Activated CD4-positive, alpha-beta memory T cell treated with anti-CD3 and anti-CD28 coated beads, Interleukin-2, amount 10 ng/mL, durations not matched to agents 7 days and 5 days (primary cell): ENCODE measurements at places on chromosomes 5 and 9. TPM values are rescaled to one million over a fixed set of nuclear protein-coding genes. Genes with fewer than 3 reads are reported as not detected.

LCN9 gene
- not detected for total RNA-seq

RNF180 gene
- not detected for total RNA-seq

IFNA2 gene
- not detected for total RNA-seq

POLR3G gene
- total RNA-seq, result 4.2 TPM

FOXI1 gene
- total RNA-seq, result not detected

ARID3C gene
- total RNA-seq, result 0.15 TPM

CDH12 gene
- not detected for total RNA-seq

SPATA6L gene
- total RNA-seq, result 0.83 TPM

SPATA31E1 gene
- total RNA-seq, result not detected

DOLK gene
- total RNA-seq, result 7.0 TPM

RORB gene
- 0.18 TPM for total RNA-seq

KLHL3 gene
- total RNA-seq, result 2.8 TPM

HTR4 gene
- total RNA-seq, result not detected

CTXN3 gene
- not detected for total RNA-seq

GRCh38 chr5:149485655-149486615 is 65.3 kb downstream of the CSNK1A1 start:
- no peak for DNase-seq

GRCh38 chr5:102903074-102903871 is 148.2 kb downstream of the PAM start:
- no peak for DNase-seq

GRCh38 chr5:149614034-149614907 is 33.0 kb downstream of the ARHGEF37 start:
- DNase-seq, result no peak

- DNase-seq, result no peak
Observed at GRCh38 chr9:118364266-118365106, 660.3 kb downstream of the TLR4 start.

DNA sequence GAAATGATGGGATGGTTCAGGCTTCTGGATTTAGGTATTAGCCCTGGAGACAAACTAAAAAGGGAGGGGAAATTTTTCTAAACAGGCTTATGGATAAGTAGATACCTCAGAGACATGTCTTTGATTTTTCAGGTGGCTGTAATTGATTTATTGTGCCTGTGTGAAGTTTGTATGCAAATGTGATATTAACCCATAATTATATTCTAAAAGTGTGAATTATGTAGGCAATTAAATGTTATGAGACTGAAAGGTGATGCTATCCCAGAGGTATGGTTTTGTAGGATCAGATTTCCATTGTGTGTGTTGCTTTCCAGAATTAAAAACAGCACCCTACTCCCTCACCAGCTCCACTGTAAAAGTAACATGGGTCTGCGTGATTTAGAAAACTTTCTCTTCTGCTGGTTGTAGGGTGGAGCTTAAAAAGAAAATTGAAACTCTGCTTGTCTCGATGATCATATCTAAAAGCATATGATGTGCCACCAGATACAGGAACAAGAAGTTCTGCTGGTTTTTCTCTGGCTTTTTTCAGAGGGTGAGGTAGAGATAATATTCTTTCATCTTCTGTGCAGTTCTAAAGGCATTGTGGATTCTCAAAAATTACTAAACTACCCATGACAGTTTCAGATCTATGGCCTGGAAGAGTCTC is 71.8 kb upstream of the TAF11L2 start:
- DNase-seq, result no peak

DNA sequence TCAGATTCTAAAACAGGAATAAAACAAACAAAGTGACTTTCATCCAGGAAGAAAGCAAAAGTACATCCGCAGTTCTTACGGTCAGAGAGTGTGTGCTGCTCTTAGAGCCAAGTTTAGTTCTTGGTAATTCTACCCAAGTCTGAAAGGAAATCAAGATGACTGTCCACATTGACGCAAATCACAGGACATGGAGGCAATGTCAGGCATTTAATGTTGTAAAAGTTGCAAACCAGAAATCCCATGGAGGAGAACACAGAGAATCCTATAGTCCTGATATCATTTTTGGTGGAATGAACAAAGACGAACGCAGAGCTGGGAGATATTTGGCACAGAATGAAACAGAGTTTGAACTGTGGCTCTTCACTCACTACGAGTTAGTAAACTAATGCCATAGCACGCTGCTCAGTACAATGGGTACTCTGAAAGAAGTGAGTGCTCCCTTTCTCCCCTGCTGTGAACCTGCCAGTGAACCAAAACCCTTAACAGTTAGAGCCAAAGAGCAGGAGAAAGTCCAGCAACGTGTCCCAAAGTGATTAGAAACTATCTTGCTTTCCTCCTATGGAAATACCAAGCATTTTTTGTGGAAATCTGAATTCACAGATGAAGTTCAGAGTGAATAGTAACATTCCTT is 74.3 kb downstream of the MUSK start:
- DNase-seq, result no peak

DNA sequence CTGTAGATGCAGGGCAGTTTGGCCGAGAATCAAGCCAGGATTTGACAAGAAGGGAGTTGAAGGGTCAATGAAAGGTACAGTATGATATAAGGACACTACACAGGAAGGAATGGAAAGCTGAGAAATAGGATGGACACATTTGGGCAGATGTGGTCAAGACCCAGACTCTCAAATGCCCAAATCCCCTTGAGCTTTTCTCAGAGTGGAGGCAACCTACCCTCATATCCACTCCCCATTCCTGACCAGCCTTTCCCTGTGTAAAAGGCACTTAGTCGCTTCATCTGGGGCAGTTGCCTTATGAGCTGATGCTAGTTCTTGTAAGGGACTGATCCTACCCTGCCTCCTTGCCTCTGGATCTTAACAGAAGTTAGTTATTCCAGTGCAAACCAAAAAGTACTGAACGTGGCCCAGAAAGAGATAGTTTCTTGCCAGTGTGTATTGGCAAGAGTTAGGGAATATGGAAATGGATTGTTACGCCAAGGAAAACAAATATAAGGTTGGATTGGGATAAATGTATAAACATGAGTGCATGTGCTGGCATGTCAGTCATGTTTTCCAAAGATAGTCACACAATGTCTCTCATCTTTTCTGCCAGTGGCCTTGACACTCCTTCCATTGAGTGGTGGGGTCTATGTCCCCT is 4.1 kb upstream of the MCCC2 start:
- DNase-seq, result no peak

DNA sequence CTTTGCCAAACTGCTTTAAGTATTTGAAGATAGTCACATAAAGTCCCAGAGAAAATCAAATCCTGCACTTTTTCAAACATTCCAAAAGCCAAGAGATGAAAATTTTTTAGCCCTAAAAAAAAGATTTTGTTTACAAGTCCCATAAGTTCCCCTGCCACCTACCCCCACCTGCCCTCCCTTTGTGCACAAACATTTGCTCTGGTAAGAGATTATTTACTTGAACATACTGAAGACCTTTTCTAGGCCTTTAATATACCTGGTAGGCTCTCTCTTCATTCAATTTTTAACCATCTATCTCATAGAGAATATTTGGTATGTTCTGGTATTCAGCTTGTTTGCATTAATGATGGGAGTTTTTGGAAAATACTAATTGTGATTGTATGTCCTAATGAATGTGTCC is 50.3 kb downstream of the MEGF9 start:
- no peak for DNase-seq

- no peak for DNase-seq
Observed at GRCh38 chr9:131658377-131659129, 81.3 kb downstream of the RAPGEF1 start.

- DNase-seq, result no peak
Observed at GRCh38 chr5:168920019-168920810, 341.0 kb upstream of the PANK3 start.

GRCh38 chr5:141618030-141618803 is 583 bp downstream of the DIAPH1 start:
- peak; percentile 53 for DNase-seq

DNA sequence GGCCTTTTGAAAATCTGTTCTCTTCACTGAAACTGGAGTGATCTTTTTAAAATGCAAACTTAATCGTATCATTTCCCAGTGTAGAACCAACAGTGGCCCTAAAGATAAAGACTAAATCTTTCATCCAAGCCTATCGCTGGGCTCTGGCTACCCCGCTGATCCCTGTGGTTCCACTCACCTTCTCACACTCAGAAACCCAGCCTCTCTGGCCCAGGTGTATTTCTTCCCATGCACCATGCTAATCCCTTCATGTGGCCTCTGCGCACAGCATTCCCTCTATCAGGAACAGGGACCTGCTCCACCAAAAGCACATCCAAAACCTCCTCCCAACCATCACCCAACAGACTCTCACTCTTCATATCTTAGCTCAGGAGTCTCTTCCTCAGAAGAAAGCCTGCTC is 214.1 kb upstream of the DAPK1 start:
- no peak for DNase-seq

- no peak for DNase-seq
Observed at GRCh38 chr5:2813678-2814077, 62.2 kb upstream of the IRX2 start.

DNA sequence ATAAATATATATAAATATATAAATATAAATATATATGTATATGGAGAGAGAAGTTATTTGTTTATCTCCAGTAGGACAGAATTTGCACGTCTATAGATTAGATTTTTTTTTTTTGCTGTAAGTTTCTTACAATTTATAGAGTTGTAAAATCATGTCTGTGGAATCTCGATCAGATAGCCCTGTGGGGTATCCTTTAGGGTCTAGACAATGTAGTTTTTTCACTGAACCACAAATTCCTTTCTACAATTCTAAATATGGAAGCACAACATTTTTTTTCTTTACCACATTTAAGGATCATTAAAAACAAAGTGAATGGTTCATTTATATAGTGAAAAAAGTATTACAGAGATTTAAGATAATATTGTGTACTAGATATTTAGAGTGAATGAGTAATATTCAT is 384.2 kb upstream of the ZNF608 start:
- no peak for DNase-seq

DNA sequence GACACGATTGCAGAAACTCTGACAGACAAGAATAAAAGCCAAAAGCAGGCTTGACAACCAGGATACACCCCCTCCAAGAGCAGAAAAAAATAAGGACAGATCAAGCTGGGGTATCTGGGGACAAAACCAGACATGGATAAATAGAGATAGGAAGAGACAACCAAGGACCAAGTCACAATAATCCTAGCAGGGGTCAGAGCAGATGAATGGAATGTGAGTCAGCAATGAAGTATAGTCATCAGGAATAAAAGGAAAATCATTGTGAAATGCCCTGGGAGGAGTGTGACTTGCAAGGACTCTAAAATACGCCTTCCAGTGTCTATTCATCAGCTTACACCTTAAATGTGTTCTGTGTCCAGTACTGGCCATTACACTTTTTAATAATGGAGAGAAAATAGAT is 206.8 kb downstream of the CAAP1 start:
- no peak for DNase-seq

DNA sequence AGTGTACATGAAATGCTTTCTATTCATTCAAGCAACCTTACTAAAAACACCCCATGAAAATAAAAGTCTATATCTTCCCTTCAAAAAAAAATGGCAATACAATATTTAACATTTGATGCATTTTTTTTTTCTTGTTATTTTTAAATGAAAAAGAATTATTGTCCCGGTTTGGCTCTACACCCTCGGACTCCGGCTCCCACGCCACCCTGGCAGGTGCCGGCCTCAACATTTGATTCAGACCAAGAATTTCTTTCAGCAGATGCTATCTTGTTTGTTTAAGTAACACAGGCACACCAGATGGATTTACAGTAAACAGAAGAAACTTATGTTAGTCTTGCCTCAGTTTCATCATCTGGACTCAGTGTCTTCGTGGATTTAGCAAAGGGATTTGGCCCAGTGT is 146.8 kb downstream of the PRKACG start:
- DNase-seq, result no peak

DNA sequence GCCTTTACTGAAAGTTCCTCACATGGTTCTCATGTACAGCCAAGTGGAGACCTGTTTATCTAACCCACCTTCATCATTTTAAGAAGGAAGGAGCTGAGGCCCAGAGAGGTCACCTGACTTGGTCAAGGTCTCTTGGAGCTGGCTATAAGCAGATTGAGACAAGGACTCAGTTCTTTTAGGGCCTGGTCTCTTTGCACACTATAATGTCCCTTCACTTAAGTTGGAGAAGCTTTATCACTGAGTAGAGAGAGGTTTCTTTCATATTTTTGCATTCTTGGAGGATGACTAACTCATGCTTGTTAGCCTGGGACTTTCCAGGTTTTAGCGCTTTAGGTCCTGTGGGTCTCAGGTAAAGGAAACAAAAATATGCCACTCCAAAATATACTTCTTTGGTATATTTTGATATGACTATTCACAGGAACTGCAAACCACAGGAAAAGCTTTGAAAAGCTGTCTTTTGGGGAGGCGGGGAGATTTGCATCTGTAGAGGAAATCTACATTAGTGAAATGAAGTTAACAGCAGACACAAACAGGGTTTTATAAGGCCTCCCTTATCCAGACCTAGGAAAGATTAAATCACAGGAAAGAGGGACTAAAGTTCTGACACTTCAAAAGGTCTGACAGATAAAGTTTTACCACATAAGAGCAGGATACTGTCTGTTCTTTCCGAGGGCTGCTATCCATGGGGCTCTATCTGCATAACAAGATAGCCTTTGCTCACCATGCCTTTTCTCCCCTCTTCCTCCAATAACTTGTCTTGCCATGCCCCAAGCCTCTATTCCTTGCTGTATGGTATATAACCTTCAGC is 95.8 kb upstream of the ANKRD55 start:
- DNase-seq, result peak; percentile 52

GRCh38 chr5:102283102-102283797 is 12.8 kb downstream of the SLCO4C1 start:
- no peak for DNase-seq
